Epithelial cell of esophagus (primary cell): ENCODE measurements at places on chromosomes 12 and 14.

- DNase-seq, result peak; percentile 81
These were observed 138.4 kb upstream of the PARP11 start for GRCh38 chr12:4011597-4011996.

- no peak for DNase-seq
These were observed 16.3 kb downstream of the TSPAN8 start for GRCh38 chr12:71141378-71141926.

GRCh38 chr12:1939331-1939730, 20.9 kb upstream of the CACNA2D4 start:
- DNase-seq, result no peak

- peak; percentile 70 for DNase-seq
These were observed 14.0 kb downstream of the SMCO2 start for GRCh38 chr12:27460471-27460978.

DNA sequence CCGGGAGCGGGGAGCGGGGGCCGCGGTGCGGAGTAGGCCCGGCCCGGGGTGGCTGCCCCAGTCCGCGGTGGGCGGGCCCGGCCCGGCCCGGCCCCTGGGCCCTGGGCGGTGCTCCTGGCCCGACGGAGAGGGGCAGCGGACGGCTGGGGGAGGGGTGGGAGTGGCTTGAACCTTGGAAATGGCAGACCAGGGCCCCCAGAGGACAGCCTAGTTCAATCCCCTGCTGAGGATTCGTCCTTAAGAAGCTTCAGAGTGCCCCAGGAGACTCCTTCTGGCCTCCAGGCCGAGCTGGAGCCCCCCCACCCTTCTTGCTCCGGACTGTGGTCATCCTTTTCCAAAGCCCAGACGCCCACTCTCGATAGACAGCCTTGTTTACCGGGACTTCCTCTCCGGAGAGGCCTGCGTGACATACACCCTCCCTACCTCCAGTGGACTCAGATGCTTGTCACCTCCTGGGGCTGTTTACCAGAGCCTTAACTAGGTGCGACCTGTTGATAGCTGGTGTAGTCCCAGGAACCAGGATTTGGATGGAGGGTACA, 458 bp downstream of the KHNYN start:
- peak; percentile 58 for DNase-seq

- peak; percentile 81 for DNase-seq
These were observed 111.9 kb downstream of the CALM1 start for GRCh38 chr14:90508536-90509254.

DNA sequence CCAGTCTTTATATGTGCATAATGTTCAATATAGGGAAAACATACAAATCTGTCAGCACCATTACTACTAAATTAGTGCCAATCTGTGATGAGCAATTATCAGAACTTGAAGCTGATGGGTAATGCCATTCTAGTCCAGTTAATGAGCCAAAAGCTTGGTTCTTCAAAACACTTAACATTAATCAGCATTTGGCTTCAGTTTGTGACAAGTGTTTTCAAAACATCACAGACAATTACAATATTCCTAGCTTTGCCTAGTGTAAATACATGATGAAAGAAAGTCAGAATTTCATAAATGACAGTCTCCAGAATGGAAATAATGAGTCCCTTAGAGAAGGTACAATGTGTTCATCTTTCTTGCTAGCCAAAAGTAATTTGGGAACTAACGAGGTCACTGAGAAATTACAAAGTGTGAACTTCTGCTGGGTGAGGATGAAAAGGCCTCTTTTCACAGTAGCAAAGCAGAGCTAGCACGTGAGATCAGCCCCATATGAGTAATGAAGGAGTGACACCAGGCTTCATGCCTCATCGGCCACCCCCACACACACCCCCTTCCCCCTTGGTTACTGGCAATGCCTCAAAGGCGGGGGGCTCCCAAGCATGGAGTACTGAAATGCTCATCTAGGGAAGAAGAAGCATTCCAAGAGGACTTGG, 180.6 kb upstream of the EEA1 start:
- peak; percentile 23 for DNase-seq

DNA sequence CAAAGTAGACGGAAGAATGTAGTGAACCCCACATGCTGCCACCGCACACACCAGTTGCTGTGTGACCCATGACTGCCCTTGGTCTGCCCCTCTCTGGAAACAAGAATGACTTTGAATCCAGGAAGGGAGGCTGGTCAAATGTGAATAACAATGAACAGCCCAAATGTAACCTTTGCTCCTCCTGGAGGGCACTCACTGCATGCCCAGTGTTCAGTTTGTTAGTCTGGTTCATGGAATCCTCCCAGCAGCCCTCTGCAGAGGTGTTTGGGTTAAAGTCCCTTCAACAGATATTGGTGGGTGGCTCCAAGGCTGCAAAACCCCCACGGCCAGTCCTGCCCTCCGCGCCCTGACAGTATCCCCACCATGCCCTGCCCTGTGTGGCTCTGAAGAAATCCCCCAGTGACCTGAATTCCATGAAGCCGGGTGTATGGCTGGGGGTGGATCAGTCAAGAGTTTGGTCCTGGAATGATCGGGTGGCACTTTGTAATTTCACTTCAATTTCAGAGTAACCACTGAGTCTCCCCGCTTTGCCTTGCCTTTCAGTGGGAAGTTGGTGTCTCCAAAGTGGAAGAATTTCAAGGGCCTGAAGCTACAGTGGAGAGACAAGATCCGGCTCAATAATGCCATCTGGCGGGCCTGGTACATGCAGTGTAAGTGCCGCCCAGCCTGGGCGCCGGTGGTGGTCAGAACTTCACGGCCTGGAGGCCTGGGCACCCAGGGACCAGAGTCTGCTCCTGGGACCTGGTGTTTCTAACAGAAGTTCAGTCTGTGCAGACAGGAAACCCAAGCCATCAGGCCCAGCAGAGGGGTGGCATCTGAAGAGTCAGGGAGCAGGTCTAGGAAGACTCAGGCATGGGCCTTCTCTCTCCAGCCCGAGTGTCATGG, 47.1 kb downstream of the IL31 start:
- DNase-seq, result peak; percentile 52

DNA sequence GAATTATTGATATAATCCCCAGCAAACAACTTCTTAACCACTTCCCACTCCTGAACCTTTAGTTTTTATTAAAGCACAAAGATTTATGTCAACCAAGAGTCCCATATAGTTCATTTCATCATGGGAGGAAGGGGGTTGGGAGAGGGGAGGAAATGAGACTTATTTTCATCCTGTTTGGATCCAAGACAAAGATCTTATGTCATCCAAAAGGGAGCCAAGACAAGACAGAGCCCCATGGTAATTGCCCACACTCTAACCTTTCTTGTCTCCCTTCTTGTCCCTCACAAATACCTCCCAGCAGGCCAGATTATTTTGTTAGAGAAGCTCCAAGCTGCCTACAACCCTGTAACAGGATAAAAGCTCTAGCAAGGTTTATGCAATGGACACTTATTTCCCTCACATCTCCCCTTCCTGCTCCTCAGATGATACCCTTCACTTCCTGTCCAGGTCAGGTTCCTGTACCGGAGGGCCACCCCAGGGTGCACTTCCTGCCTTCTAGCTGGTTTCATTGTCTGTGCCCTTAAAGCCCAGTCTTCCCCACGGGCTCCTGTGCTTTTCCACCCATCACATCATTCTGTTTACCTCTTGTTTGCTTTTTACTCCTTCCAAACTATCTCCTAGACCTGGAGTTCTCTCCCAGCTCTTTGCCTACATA, 123.7 kb upstream of the MDM1 start:
- no peak for DNase-seq

- DNase-seq, result no peak
These were observed 41.8 kb upstream of the CLEC14A start for GRCh38 chr14:38297681-38298080.

- peak; percentile 90 for DNase-seq
These were observed 107.5 kb upstream of the DYRK2 start for GRCh38 chr12:67540920-67541624.

GRCh38 chr12:26119391-26119989, 5.3 kb downstream of the BHLHE41 start:
- DNase-seq, result peak; percentile 68

DNA sequence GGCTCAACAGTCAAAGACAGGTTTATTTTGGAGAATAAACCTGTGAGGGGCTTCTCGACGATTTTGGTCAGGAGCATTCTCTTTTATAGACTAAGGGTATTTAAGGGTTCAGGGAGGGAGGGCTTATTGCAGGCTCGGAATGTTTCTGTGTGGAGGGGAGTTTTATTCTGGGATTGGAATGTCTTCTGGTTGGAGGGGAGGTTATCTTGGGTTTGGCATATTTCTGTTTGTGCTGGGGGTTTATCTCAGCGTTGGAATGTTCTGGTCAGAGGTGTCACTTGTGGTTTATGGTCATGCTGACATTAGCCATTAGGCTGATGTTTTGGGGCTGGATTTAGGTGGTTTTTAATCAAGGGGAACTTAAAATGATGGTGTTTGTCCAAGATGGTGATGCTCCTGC, 103.9 kb downstream of the SUDS3 start:
- DNase-seq, result no peak

DNA sequence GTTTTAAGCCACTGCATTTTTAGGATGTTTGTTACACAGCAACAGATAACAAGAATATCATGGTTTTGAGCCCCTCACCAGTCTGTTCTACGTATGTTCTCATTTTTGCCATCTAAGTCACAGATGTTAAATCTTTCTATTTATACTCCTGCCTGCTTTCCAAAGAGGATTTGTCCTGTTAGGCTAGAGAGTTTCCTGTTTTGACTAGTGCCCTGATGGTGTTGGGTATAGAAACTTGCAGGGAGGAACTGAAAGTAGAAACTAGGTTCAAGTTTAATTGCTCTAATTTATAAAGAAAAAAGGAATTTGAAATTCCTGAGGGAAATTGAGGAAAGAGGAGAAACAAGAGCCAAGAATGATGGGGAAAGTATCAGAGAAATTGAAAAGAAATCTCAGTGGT, 74.4 kb upstream of the COCH start:
- no peak for DNase-seq

DNA sequence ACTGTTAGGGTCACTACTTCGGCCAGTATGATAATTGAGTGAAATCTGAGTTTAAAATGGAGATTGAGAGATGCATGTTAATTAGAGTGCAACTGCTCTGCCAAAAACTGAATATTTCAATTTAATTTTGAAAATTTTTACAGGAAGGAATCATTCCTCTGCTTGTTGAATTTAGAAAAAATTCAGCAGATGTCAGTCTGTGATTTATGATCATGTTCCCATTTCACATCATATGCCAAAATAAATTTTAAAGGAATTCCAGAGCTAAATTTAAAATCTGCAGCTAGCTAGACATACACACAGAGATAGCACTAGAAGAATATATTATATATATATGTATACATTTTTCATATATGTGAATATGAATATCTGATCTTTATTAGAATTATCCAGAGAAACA, 797.6 kb upstream of the TMEM132C start:
- no peak for DNase-seq

GRCh38 chr14:33726685-33727084, 224.2 kb downstream of the EGLN3 start:
- DNase-seq, result no peak

- no peak for DNase-seq
These were observed 10.5 kb downstream of the CELA1 start for GRCh38 chr12:51335931-51336330.

- no peak for DNase-seq
These were observed 54.9 kb downstream of the SPATS2 start for GRCh38 chr12:49422114-49422513.

DNA sequence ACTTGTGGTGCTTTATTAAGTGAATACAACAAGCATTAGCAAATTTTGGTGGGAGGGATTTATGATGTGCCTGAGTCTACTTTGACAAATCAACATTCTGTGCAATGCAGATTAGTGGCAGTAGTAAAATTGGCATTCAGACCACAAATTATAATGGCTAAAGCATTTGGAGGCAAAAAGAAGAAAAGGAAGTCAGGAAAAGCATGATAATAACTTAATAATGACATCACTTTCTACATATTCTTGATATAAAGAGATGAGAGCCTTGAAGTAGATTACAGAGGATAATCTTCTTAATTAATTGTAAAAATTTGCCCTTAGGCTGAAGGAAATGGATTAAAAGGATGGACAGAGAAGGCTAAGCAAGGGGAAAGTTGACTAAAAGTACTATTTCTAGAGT, 126.0 kb downstream of the SLC6A15 start:
- DNase-seq, result no peak

GRCh38 chr14:79502136-79502750, 709.1 kb downstream of the DIO2 start:
- DNase-seq, result no peak

DNA sequence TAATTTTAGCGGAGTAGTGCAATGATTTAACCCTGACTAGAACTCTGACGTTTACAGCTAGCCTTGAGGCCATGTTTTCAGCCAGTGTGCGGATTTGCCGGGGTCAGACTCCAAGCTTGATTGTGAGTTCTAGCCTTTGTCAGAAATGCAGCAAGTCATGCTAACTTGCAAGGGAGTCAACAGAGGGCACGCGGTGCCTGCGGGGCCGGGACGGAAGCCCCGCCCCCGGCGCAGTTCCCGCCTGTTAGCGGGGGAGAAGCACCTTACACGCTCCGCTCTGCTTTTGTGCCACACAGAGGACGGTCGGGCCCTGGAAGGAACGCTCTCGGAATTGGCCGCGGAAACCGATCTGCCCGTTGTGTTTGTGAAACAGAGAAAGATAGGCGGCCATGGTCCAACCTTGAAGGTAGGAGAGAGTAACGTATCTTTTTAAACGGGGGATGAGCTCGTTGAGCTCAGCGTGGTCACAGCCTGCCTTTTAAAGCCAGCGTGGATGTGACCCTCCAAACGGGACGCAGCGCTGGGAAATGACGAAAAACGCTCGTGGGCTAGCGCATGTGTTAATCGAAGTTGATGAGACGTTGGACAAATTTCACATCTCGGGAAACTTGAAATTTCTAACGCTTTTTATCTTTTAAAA, 14.8 kb upstream of the EID3 start:
- peak; percentile 88 for DNase-seq

DNA sequence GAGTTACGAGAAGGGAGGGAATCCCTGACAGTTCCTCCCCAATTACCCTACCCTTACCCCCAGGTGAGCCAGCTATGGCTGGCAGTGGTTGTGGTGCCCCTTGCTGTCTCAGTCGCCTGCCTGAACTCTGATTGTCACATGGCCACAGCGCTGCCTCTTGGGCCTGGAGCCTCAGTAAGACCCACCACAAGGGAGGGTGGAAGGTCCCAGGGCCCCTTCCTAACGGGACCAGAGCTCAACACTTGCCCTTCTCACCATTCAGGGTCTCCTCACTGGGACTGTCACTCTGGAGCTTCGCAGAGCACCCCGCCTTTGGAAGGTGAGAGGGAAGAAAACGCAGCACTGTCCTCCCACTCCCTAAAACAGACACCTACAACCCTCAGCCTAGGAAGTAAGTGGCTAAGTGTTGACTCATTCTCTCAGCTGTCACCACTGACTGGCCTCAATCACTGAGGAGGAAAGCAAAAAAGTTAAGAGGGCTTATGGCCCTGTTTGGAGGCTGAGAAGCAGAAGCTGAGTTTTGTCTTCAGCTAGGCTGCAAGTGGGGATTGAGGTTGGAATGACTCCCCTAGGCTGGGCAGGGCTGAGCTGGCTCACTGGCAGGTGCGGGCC, 1.0 kb downstream of the TMEM253 start:
- peak; percentile 57 for DNase-seq
